ENCODE measurements at places on chromosomes 3 and 15.

GRCh38 chr3:71180524-71180923 is 403.0 kb downstream of the FOXP1 start:
- no peak for DNase-seq

DNA sequence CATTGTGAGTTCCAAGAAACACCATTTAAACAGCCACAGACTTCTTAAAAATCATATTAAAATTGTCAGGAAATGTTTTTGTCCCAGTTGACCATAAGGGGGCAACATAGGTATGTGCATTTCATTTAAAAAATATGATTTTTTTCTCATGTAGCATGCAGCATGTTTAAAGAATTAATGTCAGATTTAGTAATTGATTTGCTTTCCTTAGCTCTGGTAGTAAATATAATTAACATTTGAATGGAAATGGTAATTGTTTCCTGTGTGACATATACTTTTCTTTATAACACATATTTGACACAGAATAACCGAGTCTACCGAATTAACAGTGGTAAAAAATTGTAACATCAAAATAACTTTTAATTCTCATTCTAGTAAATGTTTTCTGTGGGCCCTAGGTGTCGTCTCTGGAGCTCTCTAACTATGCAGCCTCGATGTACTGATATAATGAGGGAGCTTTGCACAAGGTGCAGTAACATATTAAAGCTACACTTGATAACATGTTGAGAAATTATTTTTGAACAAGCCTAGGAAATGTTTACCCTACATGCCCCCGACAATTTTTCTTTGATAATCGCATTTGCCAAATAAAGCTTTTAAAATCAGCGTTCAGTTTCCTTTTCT is 34.9 kb downstream of the NXPE3 start:
- no peak for DNase-seq

GRCh38 chr15:87645723-87646122 is 610.8 kb downstream of the NTRK3 start:
- no peak for DNase-seq

DNA sequence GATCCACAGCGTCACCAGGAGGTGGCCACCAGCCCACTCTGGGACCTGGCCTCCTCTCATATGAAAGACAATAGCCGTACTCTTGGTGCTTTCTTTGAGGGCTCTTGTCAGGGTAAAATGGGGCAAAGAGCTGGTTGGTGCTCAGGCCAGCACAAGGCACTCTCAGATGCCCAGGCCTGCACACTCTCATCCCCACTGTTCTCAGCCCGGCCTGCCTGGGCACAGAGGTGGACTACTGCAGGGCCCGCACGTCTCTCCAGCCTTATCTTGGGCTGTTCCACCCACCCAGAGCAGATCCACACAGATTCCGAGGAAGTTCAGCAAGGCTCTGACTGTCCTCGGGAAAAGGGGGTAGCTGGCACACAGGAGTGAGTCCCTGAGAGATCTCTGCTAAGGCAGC is 122.8 kb upstream of the PRR20G start:
- DNase-seq = no peak

GRCh38 chr15:45157974-45158373 is 28.2 kb downstream of the DUOX1 start:
- no peak for DNase-seq

GRCh38 chr3:122305818-122306621 is 19.0 kb upstream of the CSTA start:
- DNase-seq = no peak

DNA sequence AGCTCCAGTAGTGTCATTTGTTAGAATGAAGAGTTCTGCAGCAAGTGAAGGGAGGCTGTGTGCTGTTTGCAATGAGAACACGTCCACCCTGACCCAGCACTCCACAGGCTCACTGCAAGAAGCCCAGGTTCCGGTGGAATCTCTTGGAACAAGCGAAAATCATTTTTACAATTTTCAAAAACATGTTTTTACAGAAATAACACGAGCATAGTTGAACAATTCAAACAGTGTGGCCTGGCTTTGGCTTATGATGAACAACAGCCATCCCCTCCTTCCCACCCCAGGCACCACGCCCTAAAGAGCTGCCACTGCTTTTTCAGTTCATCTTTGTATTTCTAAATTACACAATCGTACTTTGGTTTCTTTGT is 59.5 kb upstream of the KY start:
- no peak for DNase-seq

DNA sequence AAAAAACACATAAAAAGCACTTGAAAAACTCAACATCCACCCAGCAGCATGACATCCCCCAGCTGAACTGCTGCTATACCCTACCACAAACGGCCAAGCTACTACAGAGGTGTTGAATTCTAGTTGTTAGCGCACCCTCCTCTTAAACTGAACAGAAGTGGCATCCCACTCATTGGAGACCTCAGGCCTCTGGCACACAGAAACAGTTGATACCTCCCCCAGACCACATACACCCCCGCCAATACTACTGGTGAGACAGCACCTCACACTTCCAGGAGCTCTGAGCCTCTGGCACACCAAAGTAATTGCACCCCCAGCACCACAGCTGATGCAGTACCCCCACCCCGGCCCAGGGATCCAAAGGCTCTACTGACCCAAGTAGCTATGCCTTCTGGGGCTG is 190.2 kb downstream of the SCAPER start:
- DNase-seq = no peak
